C1 segment of cervical spinal cord (tissue), 14 donors: ENCODE measurements at places on chromosomes 1 and 21.
A peak's percentile ranks its signal among the peaks of the same experiment; 100 is the strongest.

- no peak for DNase-seq
Measured at GRCh38 chr21:24046829-24047443, 1560.3 kb downstream of the MRPL39 start.

DNA sequence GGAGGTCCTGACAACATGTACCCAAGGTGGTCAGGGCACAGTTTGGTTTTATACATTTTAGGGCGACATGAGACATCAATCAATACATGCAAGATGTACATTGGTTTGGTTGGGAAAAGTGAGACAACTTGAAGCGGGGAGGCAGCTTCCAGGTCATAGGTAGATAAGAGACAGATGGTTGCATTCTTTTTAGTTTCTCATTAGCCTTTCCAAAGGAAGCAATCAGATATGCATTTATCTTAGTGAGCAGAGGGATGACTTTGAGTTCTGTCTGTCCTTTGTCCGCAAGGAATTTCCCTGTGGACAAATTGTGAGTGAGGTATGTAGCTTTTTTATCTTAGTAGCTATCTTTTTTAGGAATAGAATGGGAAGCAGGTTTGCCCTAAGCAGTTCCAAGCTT lies 10.5 kb upstream of the RBM15 start:
- no peak for DNase-seq

DNA sequence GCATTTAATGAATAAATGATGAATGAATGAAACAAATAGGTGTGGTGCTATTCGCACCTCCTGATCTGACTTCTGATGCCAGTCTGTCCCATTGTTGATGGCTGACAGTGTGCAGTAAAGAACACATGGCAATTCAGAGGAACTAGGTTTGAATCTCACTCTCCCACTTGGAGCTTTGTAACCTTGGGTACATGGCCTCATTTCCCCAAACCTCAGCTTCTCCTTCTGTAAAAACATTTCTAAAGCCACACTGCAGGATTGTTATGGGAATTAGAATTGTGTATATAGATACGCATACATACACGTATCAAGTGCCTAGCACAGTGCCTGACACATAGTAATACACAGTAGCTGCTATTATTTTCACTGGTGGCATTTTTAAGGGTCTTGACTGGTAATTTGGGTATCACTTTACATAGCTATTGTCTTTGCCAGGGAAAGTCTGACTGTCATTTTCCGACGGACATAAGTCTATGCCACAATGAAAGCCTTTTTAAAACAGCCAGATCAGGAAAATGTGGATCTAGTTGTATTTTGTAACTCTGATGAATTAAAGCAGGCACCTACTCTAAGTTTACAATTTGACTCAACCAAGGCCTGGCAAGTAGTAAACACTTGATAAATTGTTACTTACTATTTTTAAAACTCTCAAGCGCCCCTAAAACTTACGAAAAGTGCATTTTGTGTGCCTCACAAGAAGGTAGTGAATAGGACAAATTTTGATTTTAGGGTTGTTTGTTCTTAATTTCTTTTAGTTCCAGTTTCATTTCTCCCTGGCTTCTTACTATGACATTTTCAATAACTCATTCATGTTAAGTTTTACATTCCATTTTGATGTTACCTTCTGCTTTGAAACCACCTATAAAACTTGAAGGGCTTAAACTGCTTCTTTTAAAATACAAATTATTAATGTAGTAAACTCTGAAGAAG lies 164.4 kb downstream of the SDCCAG8 start:
- no peak for DNase-seq

GRCh38 chr1:150352866-150353265 lies 11.1 kb upstream of the RPRD2 start:
- DNase-seq, result no peak

DNA sequence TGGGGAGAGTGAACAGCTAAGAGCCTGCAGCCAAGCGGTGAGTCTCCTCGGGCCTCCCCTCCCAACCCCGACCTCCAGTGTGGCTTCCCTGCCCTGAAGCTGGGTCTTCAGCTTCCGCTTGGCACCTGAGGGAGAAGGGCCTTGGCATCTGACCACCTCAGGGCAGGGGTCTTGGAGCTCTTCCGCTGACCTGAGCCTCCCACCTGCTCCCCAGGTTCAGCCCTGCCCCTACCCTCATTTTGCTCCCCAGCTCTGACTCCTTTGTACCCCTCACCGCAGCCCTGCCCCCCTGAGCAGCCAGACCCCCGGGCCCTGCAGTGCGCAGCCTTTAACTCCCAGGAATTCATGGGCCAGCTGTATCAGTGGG lies 4.9 kb downstream of the ADAMTSL4 start:
- DNase-seq, result no peak

GRCh38 chr21:42175110-42175710 lies 43.7 kb upstream of the ABCG1 start:
- no peak for DNase-seq

- DNase-seq, result no peak
Measured at GRCh38 chr1:222107267-222107666, 365.4 kb upstream of the DUSP10 start.

DNA sequence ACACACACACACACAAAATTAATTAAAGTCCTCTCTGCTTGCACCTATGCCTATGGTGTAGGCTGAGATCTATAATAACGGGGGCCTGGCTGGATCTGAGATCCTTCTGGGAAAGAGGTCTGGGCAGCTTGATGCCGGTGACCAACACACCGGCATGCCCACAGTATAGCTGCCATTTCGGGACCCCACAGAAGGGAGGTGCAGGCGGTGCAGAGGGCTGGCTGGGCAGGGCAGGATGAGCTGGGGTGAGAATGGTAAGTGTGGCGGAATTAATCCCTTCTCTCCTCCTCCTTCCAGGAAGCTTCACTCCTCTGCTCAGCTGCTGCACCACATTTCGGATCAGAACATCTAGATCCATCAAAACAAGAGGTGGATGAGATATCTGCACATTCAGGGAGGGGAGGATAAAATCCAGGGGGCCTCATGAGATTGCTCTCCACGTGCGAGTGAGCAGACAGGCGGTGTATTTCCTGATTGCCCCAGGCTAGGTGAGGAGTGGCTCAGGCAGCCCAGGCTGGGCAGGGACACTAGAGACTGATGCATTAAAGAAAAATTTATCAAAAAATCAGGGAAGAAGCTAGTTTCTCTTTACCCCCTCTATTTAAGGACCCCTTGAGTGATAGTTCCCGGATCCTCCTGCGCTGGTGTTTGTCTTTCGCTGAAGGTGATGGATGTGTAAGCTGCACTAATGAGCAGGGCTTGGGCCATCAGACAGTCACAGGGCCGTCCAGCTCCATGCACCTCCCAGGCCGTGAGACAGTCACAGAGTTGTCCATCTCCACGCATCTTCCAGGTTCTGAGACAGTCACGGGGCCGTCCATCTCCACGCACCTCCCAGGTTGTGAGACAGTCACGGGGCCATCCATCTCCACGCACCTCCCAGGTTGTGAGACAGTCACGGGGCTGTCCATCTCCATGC lies 449.9 kb downstream of the PTPRU start:
- no peak for DNase-seq

DNA sequence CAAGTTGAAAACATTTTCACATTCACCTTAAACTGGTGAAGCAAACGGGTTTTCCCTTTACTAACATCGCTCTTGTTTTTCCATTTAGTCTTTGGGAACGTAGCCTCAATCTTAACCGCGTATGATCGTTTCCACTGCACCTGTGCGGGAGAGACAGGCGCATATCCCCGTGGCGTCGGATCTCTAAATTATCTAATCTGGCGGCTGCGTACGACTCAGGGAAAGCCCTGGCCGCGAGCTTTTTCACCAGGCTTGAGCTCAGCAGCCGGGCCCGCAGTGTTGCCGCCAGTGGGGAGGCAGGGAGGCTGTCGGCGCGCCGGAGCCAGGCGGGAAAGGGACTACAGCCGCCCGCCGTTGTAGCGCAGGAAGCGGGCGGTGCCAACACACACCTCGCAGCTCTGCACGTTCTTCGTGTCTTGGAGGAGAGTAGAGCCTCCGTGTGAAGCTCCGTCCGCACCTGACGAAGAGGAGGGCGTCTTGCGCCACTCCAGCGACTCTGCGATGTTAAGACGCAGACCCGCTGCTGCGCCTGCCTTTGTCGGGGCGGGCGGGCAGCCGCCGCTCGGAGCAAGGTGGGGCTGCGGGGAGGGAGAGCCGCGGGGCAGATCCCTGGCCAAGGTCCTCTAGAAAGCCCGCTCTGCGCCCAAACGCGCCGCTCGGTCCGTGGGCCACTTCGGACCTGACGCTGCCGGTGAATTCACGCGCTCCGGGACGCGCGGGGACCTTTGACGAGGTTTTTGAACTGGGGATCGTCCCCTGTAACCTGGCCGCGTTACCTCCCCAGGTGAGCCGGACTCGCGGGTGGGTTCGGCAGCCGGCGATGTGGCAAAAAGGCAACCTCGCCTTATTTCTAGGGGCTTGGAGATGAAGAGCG lies 18.5 kb upstream of the TBX15 start:
- DNase-seq, result no peak

GRCh38 chr1:10779201-10779600 lies 17.2 kb downstream of the CASZ1 start:
- no peak for DNase-seq

DNA sequence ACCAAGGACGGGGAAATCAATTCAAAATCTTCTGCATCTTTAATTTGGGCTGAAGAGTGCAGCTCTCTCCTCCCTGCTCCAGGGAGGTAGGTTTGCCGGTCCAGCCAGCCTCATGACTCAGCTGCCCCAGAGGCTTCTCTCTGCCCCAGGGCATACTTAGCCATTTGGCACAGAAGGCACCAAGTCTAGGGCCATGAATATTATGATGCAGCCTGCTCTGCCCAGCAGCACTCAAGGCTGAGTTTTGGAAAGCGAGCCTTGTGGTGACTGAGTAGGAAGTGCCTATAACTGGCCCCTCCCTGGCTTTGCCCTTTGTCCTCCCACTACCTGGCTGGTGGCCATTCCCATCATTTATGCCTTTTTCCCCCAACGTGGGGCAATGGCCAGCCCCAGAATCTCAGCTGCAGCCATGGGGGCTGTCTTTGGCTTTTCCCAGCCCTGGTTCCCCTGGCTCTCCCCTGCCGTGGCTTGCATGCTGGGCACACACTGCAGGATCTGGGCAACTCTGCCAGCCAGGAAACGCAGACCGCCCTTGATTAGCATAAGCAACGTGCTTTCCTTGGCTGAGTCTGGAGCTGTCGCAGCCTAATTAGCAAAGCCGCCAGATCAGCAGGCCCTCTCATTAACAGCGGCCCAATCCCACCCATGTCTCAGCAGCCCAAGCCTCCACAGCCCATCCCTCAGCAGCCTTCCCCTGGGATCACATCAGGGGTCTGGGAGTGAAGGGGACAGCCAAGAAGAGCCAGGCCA lies 258.6 kb upstream of the TMEM51 start:
- DNase-seq, result peak; percentile 19

DNA sequence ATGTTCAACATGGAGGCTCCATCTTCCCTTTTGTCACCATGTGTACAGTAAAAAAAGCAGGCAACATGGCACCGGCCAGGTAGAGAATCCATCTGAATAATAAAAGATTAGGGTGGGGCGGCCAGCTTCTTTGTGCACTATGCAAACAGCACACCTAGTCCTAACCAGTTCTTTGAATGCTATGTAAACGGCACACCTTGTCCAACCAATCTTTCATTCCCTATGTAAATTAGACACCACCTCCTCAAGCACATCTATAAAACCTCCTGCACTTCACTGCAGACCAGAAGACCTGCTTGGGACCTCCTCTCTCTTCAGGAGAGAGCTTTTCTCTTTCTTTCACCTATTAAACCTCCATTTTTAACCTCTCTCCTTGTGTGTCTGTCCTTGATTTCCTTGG lies 28.2 kb downstream of the TFB2M start:
- DNase-seq, result no peak

DNA sequence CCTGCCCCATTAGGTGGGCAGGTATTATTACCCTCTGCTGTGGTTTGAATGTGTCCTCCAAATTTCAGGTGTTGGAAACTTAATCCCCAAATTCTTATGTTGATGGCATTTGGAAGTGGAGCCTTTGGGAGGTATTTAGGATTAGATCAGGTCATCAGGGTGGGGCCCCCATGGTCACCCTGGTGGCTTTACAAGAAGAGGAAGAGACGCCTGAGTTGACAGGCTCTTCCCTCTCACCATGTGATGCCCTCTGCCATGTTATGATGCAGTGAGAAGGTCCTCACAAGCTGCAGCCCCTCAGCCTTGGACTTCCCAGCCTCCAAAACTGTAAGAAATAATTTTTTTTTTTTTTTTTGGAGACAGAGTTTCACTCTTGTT lies 8.8 kb upstream of the THEMIS2 start:
- DNase-seq, result no peak

DNA sequence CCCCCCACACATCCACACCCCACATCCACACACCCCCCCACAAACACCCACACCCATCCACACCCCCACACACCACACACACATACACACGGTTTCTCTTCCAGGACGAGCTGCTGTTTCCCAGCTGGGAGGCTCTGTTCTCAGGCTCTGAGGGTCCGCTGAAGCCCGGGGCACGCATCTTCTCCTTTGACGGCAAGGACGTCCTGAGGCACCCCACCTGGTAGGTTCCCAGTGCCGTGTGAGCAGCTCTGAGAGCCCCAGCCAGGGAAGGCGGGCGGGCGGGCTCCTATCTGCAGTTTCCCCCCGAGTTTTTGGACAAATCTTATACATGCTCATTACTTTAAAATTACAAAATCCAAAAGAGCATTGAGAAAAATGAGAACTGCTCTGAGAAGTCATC lies 31.2 kb downstream of the SLC19A1 start:
- no peak for DNase-seq

GRCh38 chr1:99784809-99785255 lies 18.4 kb upstream of the FRRS1 start:
- no peak for DNase-seq

DNA sequence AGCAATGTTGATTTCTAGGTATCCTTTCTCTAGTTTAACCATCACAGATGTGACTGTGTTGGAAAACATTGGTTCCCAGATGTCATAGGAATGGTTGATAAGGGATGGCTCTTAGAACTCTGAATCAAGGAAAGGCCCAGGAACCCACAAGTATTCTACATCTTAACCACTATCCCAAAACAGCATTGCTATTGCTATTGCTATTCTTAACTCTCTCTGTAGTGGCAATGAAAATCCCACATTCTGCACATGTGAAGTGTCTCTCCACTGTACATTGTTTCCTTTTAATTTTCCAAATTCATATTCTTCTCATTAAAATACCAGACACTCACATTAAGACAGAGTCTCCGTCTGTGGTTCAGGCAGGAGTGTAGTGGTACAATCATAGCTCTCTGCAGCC lies 420.4 kb upstream of the RUNX1 start:
- DNase-seq, result no peak

DNA sequence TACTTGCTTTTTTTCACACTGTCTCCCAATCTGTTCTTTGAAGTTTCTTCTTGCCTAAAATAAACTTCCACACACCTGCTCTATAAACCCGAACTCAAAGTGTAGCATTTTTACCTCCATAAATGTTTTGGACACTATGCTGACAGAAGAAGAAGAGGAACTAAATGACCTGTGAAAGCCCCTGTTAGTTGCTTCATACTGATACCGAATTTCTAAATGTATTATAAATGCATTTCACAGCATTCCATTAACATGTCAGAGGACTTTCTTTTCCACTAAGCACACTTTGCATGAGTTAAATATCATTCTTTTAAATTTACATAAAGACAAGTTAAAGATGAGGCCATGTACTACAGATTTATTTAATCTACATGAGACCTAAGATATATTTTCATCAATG lies 281.0 kb downstream of the SMYD3 start:
- no peak for DNase-seq

GRCh38 chr1:28232558-28233263 lies at the start of gene DNAJC8:
Gene DNAJC8 (minus strand): TSS chr1:28233029. CDS start chr1:28232998, 31 bp downstream.
- DNase-seq, result peak; percentile 92
